Right lung (tissue), 10 donors: ENCODE measurements at places on chromosomes 7 and 10.
A peak's percentile ranks its signal among the peaks of the same experiment; 100 is the strongest.

DNA sequence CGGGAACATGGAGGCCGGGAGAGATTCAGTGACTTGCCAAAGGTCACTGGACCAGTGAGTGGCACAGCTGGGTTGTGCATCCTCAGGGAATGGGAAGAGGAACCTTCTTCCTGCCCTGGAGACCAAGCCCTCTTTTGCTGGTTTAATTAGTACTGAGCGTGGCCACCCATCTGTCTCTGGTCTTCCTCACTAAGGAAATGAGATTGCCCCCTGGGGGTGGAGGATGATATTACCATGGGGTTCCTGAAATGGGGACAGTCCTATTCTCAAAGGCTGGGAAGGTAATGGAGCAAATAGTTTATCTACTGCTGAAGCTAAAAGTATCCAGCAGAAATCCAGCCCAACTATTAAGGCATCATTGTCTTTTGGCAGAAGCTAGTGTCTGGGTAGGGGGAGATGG is 98.6 kb upstream of the FGFR2 start:
- no peak for DNase-seq

DNA sequence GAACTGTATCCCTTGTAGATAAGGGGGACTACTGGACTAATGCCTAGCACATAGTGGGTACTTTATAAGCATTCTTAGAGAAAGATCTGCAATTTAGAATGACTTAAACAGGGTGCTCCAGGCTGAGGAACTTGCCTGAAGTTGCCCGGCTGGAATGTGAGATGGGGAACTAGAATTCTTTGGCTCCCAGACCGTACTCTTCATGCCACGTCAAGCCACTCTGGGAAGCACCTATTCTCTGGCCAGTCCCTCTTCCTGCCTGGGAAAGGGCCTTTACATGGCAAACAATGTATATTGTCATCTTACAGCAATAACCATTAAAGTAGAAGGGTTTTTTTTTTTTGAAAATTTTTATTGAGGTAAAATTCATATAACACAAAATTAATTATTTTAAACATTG is 34.5 kb downstream of the ATXN7L1 start:
- no peak for DNase-seq

DNA sequence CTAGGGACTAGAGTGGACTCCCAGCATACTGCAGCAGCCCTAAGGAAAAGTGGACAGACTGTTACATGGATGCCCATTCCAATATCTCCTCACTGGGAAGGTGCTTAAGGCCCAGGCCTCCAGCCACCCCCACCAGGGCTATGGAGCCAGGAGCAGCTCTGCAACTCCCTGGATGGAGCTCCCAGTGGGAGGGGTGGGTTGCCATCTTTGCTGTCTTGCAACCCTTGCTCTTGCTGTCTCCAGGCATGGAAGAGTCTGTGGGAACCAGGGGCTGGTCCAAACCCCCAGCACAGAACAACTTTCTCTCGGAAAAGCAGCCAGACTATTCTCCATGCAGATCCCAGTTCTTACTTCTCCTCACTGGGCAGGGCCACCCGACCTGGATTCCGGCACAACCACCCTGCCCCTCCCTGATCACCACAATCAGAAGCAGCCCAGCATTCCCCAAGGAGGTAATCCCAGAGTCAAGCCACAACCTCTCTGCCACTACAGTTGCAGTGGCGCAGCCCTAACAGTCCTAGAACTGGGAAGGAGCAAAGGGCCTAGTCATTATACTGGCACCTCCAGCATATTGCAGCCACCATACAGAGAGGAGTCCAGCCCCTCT is 41.8 kb upstream of the ZNF488 start:
- DNase-seq: no peak

- DNase-seq: no peak
Measured at GRCh38 chr10:78313636-78314035, 280.0 kb downstream of the RPS24 start.

GRCh38 chr7:149171892-149172533 is 23.3 kb upstream of the ZNF282 start:
- DNase-seq: no peak

DNA sequence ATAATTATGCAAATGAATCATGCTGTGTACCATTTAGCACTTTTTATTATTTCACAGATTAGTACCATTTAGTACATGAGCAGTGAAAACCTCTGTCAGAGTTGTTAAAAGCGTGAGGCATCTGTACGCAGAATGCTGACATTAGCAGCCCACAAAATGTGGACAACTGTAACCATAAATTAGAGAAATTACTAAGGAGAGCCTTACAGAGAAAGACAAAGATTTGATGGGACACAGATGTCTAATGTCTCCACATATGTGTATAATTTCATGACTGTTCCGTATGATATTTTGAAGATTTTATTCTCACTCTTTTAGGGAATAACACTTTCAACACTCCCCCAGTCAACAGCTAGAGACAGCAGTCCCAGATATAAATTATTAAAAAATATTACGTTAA is 414.0 kb upstream of the ANKRD30A start:
- no peak for DNase-seq

- DNase-seq: no peak
Measured at GRCh38 chr7:126403040-126403439, 849.7 kb downstream of the GRM8 start.

DNA sequence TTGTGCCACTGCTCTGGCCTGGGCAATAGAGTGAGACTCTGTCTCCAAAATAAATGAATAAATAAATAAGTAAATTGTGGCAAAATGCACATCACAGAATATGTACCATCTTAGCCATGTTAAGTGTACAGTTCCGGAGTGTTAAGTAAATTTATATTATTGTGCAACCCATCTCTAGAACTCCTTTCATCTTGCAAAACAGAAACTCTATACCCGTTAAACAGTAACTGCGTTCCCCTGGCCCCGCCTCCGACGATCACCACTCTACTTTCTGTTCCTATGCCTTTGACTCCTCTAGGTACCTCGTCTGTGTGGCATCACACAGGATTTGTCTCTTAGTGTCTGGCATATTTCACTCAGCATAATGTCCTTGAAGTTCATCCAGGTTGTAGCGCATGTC is 356.4 kb upstream of the FOXK1 start:
- DNase-seq: no peak

DNA sequence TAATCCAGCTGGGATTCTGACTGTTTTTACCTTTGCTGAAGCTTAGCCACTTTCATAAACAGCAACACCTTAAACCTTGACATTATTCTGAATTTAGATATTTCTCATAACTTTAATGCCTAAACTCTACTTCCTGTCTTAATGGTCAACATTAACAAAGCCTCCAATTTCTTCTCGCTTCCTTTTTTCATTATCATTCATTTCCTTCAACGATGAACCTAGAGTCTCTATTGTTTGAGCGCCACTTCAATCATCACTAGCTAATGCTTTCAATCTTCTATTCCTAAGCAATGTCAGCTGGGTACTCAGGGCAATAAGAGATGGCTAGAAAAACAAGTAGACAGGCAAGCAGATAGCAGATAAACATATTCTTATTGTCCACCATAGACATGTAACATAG is 96.6 kb upstream of the TMEM196 start:
- no peak for DNase-seq

- DNase-seq: no peak
Measured at GRCh38 chr10:76138286-76138685, 706.9 kb downstream of the LRMDA start.

DNA sequence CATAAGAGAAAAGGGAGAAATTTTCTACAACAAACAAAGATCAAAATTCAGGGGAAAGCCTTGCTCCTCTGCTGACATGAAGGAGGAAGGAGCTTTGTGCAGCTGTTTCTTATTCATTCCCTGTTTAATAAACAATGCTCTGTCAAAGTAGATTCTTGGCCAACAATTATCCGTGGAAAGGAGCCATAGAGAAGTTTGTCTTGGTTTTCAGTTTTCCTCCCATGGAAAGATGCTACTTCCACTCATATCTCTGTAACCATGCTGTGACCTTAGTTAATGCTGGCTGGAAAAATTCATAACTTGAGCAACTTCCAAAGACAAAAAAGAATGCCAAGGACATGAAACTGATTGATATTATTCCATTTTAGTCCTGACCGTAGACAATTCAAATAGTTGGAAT is 8.1 kb downstream of the DDC start:
- no peak for DNase-seq

DNA sequence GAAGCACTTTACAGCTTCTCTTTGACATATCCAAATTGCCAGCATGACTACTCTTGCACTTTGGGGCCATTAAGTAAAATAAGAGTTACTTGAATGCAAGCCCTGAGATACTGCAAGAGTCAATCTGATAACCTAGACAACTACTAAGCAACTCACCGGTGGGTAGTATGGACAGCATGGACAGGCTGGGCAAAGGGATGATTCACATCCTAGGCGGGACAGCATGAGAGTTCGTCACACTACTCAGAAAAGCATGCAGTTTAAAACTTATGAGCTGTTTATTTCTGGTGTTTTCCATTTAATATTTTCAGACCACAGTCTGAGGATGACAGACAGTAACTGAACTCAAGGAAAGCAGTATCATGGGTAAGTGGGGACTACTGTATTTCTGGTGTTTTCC is 84.0 kb downstream of the ORC5 start:
- no peak for DNase-seq

DNA sequence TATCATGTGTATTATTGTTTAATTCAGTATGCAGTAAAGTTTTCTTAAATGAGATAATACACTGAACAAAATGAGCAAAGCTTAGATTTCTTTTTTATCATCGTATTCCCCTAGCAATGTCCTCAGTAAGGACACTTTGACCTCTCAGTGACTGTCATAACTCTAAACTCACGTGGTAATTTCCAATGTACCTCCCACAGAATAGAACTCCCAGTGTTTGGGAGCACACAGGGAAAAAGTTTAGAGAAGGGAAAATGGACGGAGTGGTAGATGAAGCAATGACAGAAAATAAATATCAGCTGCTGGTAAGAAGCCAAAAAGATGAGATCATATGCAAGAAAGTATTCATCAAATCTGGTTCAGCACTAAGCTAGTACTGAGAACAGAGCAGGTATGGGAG is 758.6 kb upstream of the KCND2 start:
- DNase-seq: no peak

- DNase-seq: peak; percentile 20
Measured at GRCh38 chr7:158759749-158760444, 55.3 kb upstream of the NCAPG2 start.

- peak; percentile 36 for DNase-seq
Measured at GRCh38 chr7:136009488-136010079, 32.4 kb upstream of the MTPN start.

DNA sequence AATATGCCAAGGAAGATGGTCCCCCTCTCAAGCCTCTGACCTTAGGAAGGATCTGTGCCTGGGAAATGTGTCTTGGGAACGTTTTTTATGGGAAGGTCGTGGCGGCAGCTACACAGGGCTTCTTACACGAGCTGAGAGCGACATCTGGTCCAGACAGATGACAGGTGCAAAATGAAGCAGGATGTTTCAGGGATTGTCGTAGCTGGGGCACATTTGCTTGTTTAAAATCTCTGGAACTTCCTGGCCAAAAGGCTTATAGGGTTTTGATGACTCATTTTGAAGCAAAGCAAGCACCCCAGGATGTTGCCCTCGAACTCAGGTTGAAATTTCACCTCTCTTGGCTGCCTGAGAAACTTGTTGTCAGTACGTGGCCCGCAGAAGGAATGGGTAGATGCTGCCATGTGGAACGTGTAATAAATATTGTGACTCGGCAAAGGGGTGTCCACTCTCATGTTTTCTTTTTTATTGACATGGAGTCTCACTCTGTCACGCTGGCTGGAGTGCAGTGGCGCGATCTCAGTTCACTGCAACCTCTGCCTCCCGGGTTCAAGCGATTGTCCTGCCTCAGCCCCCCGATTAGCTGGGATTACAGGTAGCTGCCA is 117.5 kb downstream of the CAMK1D start:
- DNase-seq: no peak

GRCh38 chr7:91180746-91181145 is 83.5 kb upstream of the FZD1 start:
- no peak for DNase-seq

DNA sequence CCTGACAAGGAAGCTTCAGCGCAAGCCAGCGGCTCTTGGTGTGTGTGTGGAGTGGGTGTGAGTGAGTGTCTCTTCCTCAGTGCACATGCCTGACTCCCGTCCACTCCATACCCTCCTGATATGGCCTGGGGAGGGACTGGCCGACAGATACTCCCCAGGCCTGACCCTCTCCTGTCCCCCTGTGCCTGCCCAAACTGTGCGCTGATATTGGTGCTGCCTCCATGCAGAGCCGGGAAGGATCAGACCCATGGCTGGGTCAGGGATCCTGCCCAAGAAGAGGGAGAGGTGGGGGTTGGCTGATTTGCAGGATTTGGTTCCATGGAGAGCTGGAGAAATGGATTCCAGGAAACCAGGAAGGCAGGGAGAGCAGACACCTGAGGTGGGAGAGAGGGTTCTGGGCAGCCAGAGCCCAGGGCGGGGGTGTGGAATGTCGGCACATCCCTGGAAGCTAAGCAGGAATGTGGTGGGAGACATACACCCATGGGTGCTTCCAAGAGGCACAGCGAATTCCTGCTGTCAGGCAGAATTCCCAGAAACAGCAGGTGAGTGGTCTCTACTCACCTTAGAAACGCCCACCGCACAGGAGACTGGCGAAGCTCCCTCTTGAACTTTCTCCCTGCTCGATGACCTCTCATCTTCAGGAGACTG is 6.3 kb downstream of the CALML5 start:
- DNase-seq: no peak

DNA sequence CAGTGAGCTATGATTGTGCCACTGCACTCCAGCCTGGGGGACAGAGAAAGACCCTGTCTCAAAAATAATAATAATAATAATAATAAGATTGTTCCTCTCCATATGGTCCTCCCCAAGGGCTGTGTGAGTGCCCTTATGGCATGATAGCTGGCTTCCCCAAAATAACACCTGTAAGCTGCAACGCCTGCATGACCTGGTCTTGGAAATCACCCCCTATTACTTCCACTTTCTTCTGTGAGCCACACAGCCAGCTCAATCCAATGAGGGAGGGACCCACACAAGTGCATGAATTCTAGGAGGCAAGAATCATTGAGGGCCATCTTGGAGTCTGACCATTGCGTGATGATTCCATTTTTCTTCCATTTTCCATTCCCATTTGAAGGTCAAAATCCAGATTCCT is 82.7 kb upstream of the CALN1 start:
- DNase-seq: no peak

- DNase-seq: no peak
Measured at GRCh38 chr10:113572520-113573290, 19.9 kb downstream of the HABP2 start.

- DNase-seq: peak; percentile 80
Measured at GRCh38 chr10:87531908-87532622, 27.4 kb downstream of the MINPP1 start.

GRCh38 chr10:121240556-121240955 is 357.7 kb downstream of the FGFR2 start:
- DNase-seq: no peak

GRCh38 chr7:36613031-36613614 is 111.2 kb downstream of the AOAH start:
- no peak for DNase-seq

DNA sequence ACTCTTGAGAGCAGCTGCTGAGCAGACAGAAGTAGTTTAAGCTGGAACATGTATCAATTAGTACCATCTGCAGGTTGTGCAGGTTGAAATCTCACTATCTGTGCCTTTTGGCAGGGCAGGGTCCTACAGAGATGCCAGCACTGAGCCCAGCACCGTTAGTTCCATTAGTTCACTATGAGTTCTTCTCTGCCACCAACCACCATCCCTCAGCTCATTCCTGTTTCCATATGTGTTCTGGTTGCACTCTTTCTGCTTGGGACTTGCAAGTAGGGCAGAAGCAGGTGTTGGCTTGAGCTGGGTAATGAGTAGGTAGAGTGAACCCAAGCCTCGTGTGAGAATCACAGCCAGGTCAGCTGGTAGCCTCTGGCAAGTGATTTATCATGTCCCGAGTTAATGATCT is 2.8 kb downstream of the SMO start:
- no peak for DNase-seq

GRCh38 chr10:62619413-62619738 is 185.1 kb upstream of the ADO start:
- no peak for DNase-seq
